Amniotic stem cell (primary cell): ENCODE measurements at places on chromosomes 1 and 21.

- no peak for DNase-seq
Observed at GRCh38 chr1:31122741-31123140, 57.2 kb upstream of the PUM1 start.

DNA sequence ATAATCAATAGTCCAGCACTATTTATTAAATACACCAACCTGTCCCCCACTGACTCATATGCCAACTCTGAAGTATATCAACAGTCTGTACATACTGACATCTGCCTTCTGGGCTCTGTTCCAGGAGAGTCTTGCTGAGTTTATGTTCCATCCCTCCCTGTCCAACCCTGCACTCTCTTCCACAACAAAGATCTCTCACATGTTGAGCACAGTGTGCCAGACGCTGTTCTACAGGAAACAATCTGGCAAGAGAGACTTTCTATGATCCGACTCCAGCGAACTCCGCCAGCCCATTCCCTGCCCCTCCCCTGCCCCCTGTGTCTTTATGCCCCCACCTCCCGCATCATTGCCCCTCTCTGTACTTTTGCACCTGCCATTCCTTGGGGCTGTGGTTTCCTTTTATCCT is 3.4 kb downstream of the LACTBL1 start:
- DNase-seq, result peak; percentile 14

GRCh38 chr1:78758506-78758905 is 108.9 kb downstream of the IFI44 start:
- DNase-seq, result no peak

- no peak for DNase-seq
Observed at GRCh38 chr1:59218521-59219236, 78.2 kb upstream of the FGGY start.

DNA sequence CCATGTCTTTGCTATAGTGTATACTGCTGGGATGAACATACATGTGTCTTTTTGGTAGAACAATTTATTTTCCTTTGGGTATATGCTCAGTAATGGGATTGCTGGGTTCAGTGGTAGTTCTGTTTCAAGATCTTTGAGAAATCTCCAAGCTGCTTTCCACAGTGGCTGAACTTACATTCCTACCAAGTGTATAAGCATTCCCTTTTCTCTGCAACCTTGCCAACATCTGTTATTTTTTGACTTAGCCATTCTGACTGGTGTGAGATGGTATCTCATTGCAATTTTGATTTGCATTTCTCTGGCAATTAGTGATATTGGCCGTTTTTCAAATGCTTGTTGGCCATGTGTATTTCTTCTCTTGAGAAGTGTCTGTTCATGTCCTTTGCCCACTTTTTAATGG is 37.5 kb upstream of the ANGPTL1 start:
- DNase-seq, result peak; percentile 15

- no peak for DNase-seq
Observed at GRCh38 chr1:7387053-7387927, 383.8 kb upstream of the VAMP3 start.

- DNase-seq, result no peak
Observed at GRCh38 chr1:205924460-205924790, 18.8 kb downstream of the SLC26A9 start.

DNA sequence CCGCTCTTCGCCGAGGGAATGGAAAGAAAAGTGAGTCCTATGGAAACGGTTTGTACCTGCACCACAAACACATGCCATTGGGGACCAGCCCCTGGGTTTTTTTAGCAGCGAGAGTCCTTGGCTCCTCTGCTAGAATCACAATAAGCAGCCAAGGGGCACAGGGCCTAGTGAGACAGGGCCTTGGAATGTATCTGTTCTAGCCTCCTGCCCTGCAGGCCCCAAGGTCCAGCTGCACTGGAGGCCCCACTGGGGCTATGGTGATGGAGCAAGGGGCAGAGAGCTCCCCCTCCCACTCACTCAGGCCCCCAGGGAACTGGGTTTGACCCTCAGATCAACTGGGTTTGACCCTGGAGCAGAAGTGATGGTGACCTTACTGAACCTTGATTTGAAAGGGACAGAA is 14.4 kb downstream of the SHISA4 start:
- no peak for DNase-seq

GRCh38 chr1:99627615-99628014 is 18.3 kb upstream of the PALMD start:
- DNase-seq, result no peak

GRCh38 chr1:207172885-207173284 is 68.9 kb downstream of the C4BPA start:
- no peak for DNase-seq

DNA sequence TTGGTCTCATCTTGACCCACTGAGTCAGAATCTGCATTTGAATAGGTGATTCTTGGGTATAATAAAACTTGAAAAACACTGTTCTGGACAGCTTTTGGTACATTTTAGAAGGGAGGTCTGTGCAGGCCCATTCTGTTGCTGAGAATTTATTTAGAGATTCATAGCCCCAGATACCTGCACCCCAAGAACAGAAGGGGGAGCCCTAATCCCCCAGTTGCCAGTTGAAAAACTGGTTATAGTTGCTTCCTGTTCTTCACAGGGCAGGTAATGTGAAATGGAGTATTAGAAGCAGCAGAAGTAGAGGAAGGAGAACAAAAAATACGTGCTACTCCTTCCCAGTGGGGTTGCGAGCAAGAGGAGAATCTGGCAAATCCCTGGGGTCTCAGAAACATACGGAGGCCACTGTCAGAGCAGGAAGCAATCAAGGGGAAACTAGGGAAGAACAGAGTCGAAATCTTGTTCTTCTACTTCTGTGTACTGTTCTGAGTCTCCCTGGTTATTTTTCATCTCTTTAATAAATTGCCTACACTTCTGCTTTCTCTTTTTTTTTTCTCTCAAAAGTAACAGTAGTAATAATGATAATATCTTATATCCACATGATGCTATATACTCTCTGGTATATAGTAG is 4.6 kb upstream of the CLCA2 start:
- peak; percentile 13 for DNase-seq

DNA sequence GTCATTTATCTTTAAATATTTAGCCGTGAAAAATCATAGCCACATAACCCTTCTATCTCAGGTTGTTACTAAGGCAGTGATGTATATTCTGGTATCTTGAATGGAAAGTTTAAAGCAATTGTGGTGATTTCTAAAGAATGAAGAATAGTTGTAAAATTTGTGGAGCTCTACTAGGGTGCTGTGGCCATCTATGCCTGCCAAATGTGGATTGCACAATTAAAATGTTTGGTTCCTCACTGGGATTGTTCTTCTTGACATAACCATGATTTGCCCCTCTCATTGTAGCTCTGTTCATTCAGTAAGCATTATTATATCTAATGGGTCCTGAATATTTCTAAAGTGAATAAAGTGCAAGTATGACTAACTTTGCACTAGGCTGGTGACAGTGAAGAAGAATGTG is 50.1 kb downstream of the AK4 start:
- no peak for DNase-seq

- DNase-seq, result no peak
Observed at GRCh38 chr21:35692311-35692710, 368.0 kb downstream of the SETD4 start.

GRCh38 chr1:212108981-212109380 is 73.4 kb downstream of the DTL start:
- DNase-seq, result no peak

- peak; percentile 32 for DNase-seq
Observed at GRCh38 chr1:63124666-63125191, 197.6 kb upstream of the FOXD3 start.

DNA sequence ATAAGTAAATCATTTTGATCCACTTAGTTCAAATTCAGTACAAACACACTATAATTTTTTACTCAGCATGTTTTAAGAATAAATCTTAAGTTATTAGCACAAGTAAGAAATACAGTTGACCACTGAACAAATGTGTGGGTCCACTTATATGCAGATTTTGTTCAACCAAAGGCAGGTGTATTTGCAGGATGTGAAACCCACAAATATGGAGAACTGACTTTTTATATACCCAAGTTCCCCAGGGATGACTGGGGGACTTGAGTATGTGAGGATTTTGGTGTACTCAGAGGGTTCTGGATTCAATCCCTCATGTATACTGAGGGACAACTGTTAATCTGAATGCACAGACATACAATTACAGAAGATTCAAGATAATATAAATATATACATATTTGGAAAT is 25.7 kb upstream of the ERICH3 start:
- no peak for DNase-seq

DNA sequence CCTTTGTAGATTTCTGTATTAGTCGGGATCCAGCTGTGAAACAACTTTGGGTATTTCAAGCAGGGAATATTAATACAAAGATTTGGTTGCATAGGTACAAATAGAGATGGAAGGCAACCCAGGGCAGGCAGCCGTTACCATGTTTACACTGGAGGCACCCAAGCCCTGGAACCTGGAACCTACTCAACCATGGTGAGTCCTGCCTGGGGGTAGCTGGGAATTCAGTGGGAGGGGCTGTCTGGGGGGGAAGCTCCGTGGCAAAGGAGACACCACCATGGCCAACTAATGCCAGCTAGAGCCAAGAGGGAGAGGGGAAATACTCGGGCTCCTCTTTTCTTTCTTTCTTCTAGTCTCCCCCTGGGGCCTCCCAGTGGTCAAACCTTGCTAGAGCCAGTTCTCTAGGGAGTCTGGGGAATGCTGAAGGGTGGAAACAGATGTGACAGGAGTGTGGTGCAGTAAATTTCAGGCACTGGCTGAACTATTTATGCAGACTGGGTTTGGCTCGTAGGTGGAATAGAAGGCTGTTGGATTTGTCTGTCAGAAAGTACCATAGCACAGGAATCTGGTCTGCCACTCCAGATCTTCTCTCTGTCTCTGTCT is 91.9 kb upstream of the CACNA1E start:
- DNase-seq, result no peak

DNA sequence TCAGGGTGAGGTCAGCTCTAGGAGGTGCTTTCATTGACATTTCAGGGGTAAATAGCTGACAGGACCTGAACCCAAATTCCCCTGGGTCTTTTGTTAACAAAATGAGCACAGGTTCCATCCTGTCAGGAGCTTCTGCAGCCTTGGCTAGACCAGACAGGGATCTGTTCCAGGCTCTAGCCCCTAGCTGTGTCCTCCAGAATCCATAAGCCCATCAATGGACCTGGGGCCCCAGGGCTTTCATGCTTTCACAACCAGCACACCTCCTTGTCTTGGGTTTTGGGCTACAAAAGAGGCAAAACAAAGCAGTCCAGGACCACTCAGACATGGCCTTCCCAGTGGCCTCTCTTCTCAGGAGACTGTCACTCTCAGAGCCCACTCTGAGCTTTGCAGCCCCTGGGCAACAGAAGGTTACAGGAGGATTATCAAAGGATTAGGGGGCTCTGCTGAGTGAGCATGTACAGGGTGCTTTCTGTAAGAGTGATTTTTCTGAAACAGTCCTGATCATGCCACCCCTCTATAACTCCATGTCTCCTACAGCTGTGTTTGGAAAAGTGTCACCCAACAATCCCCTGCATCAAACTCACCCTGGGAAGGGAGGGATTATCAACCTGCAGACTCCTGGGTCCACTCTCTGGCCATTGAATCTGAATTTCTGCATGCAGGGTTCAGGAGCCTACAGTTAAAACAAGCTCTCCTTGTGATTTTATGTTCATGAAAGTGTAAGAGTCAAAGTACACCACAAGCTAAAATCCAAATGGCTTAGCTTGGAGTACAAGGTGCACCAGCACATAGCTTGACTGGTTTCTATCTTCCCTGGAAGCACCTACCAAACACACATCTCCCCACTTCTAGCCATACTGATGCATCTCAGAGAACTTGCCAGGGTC is 67.7 kb upstream of the GCLM start:
- no peak for DNase-seq

DNA sequence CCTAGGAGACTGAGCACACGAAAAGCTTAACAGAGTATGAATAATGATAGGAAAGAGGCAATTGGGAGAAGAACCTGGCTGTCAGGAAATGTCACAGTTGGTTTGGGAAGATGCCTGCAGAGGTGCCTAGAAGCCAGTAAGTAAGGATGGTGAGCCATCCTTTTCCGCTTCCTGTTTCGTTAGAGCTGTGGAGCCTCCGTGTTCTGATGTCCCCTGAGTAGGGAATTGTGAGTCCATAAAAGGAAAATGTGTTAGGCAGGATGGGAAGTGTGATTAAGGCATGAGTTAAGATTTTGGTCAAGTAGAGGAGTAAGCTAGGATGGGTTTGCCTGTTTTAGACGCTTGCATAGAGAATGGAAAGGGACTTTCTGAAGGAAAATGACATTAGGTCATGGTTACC is 9.0 kb downstream of the CLIC4 start:
- DNase-seq, result no peak

DNA sequence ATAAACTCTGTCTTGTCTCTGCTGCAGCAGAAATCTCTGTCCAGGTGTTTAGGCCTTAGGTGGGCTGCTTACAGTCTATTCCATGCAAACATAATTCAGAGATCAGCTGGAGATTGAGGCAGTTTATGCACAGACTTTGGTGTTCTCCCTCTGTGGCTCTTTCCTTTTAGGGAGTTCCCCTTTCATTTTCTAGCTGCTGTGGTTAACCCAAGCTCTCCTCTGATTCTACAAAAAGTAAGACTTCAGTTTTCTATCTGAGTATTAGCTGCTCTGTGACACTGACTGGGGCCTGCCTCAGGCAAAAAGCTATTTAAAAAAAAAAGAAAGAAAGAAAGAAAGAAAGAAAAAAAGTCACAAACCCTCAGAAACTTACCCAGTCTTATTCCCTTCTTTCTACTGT is 211.1 kb downstream of the CAMTA1 start:
- DNase-seq, result no peak

GRCh38 chr21:42964086-42964485 is 10.3 kb upstream of the PKNOX1 start:
- no peak for DNase-seq

DNA sequence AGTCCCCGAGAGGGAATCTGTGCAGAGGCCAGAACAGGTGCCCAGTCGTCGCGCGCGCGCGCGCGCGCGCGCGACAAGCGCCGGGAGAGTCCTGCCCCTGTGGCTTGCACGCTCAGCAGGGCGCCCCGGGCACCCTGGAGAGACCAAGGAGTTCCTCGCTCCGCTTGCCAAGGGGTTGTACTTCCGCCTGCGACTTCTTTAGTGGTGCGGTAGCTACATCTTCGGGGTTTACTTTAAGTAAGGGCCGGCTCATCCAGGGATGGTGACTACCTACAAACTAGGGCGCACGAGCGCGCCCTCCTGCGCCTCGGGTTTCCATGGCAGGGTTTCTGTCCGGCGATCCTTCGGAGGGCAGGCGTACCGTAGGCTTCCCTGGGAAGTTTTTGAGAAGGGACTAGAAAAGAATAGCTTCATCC is 1.4 kb downstream of the LHX4 start:
- no peak for DNase-seq

GRCh38 chr1:2197707-2198165 is 3.2 kb upstream of the FAAP20 start:
- DNase-seq, result no peak

DNA sequence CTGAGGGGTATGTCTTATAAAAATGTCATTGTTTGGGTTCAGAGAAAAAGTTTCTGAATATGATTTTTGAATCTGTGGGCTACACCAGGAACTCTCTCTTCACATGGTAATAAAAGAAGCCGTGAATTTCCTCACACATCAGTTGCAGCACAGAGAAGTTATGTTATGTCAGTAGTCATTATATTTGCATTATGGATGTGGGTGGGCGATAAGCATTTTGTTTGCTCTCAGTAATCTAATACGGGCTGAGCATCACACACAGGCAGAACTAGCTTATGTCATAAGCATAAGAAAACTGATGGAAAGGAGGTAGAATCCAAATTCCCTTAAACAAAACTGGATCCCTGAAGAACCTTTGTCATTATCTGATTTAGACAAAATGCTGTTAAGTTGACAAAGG is 70.8 kb downstream of the PRDM2 start:
- no peak for DNase-seq
